ENCODE measurements at places on chromosomes 1 and 21.

GRCh38 chr1:117964290-117965038 is 34.9 kb downstream of the WDR3 start:
- no peak for DNase-seq

- no peak for DNase-seq
Measured at GRCh38 chr1:222126052-222126451, 384.2 kb upstream of the DUSP10 start.

GRCh38 chr1:16116002-16116401 is 39.9 kb downstream of the EPHA2 start:
- peak; percentile 97 for DNase-seq

GRCh38 chr1:34370748-34371147 is 194.0 kb downstream of the C1orf94 start:
- DNase-seq = no peak

DNA sequence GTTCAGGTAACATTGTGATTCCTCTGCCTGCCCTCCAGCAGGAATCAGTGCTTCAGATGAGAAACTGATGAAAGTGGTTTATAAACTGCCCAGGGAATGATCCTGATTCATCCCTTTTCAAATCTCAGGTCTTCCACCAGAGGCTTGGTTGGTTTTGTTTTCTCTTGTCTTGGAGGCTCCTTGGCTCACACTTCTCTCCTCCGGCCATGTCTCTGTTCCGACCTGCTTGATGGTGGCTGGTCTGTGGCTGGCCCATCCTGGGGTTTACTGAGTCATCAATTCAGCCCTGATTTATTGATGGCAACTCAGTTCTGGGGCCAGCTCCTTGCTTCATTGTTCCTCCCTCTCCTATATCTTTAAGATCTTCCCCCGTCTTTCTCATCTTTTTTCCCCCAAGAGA is 56.6 kb upstream of the SLC2A1 start:
- no peak for DNase-seq

DNA sequence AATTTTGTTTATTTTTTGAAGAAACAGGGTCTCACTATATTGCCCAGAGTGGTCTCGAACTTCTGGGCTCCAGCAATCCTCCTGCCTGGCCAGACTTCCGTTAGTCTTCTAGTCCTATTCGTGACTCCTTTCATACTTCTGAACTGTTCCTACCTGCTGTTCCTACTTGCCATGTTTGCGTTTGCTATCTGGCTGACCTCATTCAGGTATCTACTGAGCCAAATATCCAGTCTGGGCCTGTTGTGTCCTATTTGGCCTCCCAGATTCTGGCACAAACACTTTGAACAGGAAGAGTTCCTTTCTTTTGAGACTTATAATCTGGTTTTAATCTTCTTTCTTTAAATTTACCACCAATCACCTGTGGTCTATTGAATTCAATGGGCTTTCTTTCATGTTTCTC is 6.9 kb upstream of the NR1I3 start:
- DNase-seq = no peak

GRCh38 chr1:229666585-229666984 is 40.5 kb downstream of the URB2 start:
- DNase-seq = no peak

DNA sequence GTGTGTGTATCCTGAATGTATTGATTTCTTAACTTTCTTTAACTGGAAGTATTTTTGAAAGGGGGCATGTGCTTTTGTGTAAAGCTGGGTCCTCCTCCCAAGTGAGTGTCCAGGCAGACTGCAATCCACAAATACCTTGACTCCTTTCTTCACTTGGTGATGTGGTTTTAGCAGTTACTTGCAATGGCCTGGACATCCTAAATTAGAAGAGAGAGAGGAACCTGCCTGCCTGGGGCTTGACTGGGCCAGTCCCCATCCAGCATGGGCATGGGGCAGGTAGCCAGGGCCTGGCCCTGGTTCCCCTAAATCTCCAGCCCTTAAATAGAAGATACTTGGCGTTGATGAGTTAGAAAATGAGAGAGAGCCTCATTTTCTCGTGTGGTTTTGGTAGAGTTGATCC is 159.7 kb downstream of the PGBD5 start:
- DNase-seq = no peak

DNA sequence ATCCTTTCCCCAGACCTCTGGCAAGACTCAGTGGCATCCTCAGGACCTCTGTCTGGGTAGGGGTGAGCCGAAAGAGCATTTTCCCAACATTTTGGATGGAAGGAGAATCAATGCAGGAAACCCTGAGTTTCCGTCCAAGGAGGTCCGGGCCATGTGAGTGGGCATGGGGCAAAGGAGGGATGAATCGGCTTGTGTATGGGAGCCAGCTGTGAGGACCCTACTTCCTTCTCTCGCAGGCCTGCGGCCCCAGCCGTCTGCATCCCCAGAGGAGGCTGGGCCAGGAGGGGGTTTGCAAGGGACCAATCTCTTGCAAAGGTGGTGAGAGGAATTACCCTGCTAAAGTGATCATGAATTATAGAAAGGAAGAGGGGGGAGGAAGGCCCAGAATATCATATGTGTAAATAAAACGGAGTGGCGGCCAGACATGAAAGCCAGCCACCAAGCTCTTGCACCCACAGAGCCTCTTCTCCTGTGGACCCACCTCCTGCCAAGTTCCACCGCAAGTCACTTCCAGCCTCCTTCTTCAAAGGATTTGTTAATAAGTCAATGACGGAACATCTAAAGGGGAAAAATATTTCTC is 48.2 kb upstream of the POU3F1 start:
- no peak for DNase-seq

DNA sequence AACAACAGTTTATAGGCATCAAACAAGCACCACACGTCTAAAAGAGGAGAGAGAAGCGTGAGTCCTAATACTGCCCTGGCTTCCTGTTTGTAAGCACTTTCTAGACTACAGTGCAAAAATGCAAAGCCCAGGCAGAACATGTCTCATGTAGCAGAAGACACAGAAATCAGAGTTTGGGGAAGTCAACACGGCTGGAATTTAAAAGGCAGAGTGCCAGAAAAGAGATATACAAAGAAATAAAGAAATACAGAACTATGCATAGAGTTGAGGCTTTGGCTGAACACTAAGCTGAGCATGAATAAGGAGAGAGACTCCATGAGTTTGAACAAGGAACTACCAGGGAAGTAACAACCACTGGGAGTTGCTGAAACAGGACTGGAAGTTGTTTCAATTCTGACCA is 566.6 kb upstream of the NR5A2 start:
- no peak for DNase-seq
